ENCODE measurements at places on chromosomes 2 and 18.

- H3K36me3 ChIP-seq: no peaks in the 10 kb centered on the region
- H3K4me1 ChIP-seq: no peaks in the 10 kb centered on the region
- no peak overlapping the region for H3K4me3 ChIP-seq
- no peak overlapping the region for H3K27ac ChIP-seq
Measured at GRCh38 chr2:216023055-216023648, 9.8 kb upstream of the MREG start.

DNA sequence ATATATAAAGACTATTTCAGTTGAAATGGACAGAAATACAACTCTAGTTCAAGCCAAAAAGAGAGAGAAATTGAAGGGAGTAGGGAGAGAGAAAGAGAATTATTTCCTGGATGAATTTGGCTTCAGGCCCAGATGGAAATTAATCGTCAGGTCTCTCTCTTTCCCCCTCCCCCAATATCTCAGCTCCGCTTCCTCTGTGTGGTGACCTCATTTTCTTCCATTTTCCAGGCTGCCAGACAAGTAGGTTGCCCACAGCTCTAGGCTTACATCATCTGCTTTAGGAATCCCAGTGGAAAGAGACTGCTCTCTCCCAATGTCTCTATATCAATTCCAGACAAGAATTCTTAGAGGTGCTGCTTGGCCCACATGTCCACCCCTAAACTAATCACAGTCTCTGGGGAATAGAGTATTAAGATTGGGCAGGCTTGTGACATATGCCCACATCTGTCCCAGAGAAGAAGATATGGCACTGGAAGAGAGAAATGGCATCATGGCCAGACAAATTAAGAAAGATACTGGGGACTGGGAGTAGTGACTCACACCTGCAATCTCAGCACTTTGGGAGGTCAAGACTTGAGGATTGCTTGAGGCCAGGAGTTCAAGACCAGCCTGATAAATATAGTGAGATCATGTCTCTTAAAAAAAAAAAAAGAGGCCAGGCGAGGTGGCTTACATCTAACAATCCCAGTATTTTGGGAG, 37.2 kb upstream of the CFAP36 start:
- no peaks in the 10 kb centered on the region for H3K36me3 ChIP-seq
- H3K27me3 ChIP-seq: no peaks in the 10 kb centered on the region
- no peak overlapping the region for H3K27ac ChIP-seq
- no peaks in the 10 kb centered on the region for H3K4me1 ChIP-seq

DNA sequence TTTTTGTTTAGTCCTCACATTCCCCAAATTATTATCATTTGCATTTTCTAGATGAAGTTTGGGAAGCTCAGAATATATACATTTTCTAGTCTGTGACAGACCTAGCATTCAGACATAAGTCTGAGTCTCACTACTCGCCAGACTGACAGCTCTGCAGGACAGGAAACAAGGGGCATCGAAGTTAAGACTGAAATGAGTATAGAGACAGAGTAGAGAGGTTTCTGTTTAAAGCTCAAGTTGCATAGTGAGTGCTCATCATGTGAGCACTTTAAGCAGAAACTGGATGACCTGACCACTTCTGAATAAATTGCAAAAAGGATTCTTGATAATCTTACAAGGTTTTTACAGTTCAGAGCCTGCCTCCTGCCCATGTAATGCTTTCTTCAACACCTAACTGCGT, 1.1 kb downstream of the HADHB start:
- H3K4me3 ChIP-seq: peak overlapping the region; percentile 90
- H3K27me3 ChIP-seq: no peaks in the 10 kb centered on the region
- peaks cover 18% of the 10 kb centered on the region for H3K4me1 ChIP-seq
- DNase-seq: no peak

DNA sequence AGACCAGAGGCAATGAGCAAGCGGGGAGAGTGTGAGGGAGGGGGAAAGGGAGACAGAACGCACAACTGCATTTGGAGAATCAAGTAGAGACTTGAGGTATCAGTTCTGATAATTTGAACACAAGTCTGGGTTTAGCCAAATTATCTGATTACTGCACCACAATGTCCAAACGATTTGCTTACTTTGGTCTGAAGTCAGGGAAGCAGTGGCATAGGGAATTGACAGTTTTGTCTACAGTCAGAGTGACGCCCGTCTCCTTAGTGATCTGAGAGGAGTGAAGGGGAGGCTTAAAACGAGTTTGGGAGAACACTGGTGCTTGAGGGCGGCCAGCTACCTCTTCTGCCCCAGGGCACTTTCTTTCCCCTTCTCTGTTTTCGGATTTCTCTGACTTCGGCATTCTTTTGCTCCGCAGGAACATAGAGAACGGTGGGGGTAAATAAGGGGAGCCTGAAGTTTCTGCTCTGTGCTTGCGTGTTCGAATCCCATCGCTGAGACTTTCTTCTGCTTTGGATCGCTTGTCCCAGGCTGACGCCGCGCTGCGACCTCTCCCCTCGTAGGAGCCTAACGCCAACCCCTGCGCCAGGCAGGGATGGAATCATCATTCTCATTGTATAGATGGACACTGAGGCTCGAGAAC, 2.9 kb upstream of the DLX2 start:
- H3K27me3 ChIP-seq: peaks cover 43% of the 10 kb centered on the region
- H3K36me3 ChIP-seq: no peaks in the 10 kb centered on the region
- DNase-seq: no peak
- peaks cover 22% of the 10 kb centered on the region for H3K4me1 ChIP-seq
- no peak overlapping the region for H3K27ac ChIP-seq

DNA sequence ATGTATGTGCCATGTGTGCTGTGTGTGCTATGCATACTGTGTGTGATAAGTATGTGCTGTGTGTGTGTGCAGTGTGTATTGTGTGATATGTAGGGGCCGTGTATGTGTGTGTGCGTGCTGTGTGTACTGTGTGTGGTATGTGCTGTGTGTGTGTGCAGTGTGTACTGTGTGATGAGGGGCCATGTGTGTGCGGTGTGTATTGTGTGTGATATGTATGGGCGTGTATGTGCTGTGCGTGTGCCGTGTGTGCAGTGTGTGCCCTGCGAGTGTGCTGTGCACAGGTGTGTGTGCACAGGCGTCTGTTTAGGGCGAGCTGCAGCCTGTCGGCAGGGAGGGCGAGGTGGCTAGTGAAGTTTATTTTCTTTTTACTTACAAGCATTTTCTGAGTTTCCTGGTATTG, 16.1 kb downstream of the SNORC start:
- no peaks in the 10 kb centered on the region for H3K27me3 ChIP-seq
- no peaks in the 10 kb centered on the region for H3K36me3 ChIP-seq
- DNase-seq: peak; percentile 44
- no peak overlapping the region for H3K4me3 ChIP-seq

- H3K27me3 ChIP-seq: no peaks in the 10 kb centered on the region
- H3K27ac ChIP-seq: no peak overlapping the region
- no peaks in the 10 kb centered on the region for H3K4me1 ChIP-seq
- no peak overlapping the region for H3K4me3 ChIP-seq
Measured at GRCh38 chr2:120395221-120396012, 49.5 kb downstream of the INHBB start.

DNA sequence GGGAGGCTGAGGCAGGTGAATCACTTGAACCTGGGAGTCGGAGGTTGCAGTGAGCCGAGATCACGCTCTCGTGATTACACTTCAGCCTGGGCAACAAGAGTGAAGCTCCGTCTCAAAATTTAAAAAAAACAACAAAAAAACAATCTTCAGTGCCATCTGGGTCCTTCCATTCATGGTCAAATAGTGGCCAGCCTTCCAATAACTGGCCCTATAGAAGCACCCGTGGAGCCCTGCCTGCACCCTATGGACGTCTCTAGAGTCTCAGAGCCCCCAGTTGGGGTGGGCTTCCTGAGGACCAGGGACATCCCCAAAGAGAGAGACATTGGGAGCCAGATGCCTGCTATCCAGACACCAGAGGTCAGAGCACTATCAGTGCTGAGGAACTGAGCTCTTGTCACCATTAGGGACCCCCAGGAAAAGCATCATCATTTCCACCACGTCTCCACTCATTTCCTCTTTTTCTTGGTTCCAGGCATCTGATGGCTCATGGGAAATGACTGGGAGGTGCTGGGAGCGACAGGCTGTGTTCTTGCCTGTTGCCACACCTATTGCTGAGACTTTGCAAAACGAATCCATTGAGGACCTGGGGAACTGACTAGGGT, 9.4 kb downstream of the NEU2 start:
- H3K27ac ChIP-seq: no peak overlapping the region
- H3K4me1 ChIP-seq: no peaks in the 10 kb centered on the region
- DNase-seq: no peak
- no peaks in the 10 kb centered on the region for H3K36me3 ChIP-seq
- no peak overlapping the region for H3K4me3 ChIP-seq
- no peaks in the 10 kb centered on the region for H3K27me3 ChIP-seq

- H3K4me3 ChIP-seq: no peak overlapping the region
- no peaks in the 10 kb centered on the region for H3K27me3 ChIP-seq
- no peak for DNase-seq
- H3K36me3 ChIP-seq: no peaks in the 10 kb centered on the region
Measured at GRCh38 chr2:216909541-216910210, 49.8 kb upstream of the TNP1 start.

- no peak for DNase-seq
- H3K4me1 ChIP-seq: no peaks in the 10 kb centered on the region
- H3K36me3 ChIP-seq: no peaks in the 10 kb centered on the region
- H3K27ac ChIP-seq: no peak overlapping the region
- no peak overlapping the region for H3K4me3 ChIP-seq
Measured at GRCh38 chr2:29520001-29520400, 401.4 kb downstream of the ALK start.

DNA sequence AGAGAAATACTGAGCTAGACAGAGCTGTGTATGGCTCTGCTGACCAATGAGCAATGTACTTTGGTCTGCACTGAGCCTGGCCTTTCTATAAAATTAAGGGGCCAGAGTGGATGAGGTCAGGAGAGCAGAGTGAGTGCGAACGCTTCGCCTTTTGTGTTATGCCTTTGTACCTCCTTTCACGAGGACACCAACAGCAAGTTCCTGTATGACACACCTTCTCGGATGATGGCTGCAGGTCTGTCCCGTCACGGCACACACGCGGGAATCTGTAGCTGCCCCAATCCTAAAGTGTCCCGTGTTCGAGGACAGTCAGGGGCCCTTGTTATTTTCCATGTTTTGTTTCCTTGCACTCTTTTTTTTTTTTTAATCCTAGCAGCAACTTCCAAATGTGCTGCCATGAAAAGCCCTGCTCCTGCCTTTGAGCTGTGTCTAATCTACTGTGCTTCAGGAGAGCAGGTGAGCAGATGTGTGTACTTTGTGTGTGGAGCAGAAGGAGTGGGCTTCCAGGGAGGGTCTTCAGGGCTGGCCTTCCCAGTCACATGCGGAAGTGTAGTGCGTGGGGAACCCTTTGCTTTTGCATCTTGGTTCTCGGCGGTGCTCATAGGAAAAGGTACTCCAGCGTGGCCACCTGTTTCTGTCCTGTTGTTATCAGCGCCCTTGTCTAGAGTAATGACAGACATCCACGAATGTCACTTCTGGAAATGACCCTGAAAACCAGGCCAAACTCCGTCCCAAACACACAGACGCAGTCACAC, 213.2 kb downstream of the NDUFA10 start:
- H3K36me3 ChIP-seq: no peaks in the 10 kb centered on the region
- H3K27me3 ChIP-seq: no peaks in the 10 kb centered on the region
- DNase-seq: no peak
- H3K4me3 ChIP-seq: no peak overlapping the region
- H3K4me1 ChIP-seq: peaks cover 50% of the 10 kb centered on the region

DNA sequence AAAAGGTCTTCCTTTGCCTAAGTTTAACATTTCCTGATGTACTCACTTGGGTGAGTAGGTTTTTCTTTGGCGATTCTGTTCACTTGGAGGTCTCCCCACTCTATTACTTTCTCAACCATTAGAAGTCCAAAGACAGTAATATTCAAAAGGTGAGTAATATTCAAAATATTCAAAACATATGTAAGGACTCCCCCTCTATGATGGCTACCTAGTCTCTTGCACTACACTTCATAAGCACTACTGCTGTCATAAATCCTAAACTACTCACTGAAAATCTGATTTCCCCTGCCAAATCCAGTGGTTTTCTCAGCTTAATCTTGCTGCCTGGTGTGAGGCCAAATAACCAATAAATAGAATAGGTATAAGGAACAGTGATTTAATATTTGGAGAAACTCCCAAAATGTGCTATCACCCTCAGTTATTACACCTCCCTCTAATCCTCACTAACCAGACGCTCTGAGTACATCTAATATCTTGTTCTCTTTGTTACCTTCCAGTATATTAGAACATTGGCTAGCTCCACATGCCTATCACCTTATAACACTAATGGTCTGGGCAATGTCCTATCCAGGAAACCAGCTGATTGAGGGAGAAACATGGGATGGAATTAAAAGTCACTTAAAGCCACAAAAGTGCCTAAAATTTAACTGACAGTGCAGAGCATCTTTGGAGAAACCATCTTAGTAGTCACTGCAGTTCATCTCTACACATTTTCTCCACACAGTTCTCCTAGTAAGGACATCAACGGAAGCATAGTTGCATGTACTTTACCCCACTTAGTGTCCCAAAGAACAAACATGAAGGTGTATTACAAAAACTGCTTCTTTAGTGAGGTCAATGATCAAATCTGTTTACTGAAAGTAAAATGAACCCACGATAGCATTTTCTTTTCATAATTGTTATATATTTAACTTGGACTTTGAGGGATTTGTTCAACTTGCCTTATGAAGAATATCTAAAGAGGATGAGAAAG, 54.8 kb downstream of the MBD2 start:
- H3K27me3 ChIP-seq: no peaks in the 10 kb centered on the region
- no peak overlapping the region for H3K4me3 ChIP-seq
- DNase-seq: no peak

- H3K36me3 ChIP-seq: no peaks in the 10 kb centered on the region
- H3K27ac ChIP-seq: no peak overlapping the region
- DNase-seq: no peak
- H3K27me3 ChIP-seq: no peaks in the 10 kb centered on the region
- H3K4me1 ChIP-seq: no peaks in the 10 kb centered on the region
- no peak overlapping the region for H3K4me3 ChIP-seq
Measured at GRCh38 chr18:39781565-39781964, 2173.5 kb upstream of the PIK3C3 start.

GRCh38 chr2:26733413-26733812, 30.7 kb upstream of the SLC35F6 start:
- no peak overlapping the region for H3K4me3 ChIP-seq
- H3K27me3 ChIP-seq: no peaks in the 10 kb centered on the region
- no peaks in the 10 kb centered on the region for H3K4me1 ChIP-seq
- no peak overlapping the region for H3K27ac ChIP-seq

DNA sequence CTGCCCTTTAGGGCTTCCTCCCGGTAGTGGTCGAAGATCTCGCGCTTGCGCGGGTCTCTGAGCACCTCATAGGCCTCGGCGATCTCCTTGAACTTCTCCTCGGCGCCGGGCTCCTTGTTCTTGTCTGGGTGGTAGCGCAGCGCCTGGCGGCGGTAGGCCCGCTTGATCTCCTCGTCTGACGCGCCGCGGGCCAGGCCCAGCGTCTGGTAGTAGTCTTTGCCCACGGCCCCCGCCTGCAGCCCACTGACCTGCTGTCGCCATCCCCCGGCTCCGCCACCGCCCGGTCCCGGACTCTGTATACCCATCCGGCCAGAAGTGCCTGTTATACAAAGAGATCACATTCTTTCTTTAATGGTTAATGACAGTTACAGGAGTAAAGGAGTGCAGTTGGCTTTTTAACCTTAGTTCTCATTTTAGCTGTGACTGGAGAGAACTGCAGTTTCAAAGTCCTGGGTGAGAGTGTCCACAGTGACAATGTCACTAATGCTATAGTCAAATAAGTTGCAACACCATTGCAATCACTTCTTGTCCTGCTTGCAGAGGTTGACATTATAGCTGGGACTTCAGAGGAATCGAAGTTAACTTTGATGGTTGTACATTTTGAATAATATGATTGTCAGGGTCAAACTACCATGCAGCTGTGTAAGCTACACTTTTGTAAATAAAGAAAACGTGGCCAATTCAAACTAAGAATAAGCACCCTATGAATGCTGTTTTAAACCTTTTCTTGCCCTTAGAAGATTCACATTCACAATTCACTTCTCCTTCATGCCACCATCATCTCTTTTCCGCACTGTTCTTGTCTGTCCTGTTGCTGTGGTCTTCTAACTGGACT, 35.3 kb upstream of the CAVIN2 start:
- no peaks in the 10 kb centered on the region for H3K27me3 ChIP-seq
- no peaks in the 10 kb centered on the region for H3K36me3 ChIP-seq
- no peak overlapping the region for H3K4me3 ChIP-seq
- H3K4me1 ChIP-seq: no peaks in the 10 kb centered on the region
- no peak for DNase-seq

Measured in ascending aorta (tissue), 2 donors.